ENCODE measurements at places on chromosomes 1 and 21.

DNA sequence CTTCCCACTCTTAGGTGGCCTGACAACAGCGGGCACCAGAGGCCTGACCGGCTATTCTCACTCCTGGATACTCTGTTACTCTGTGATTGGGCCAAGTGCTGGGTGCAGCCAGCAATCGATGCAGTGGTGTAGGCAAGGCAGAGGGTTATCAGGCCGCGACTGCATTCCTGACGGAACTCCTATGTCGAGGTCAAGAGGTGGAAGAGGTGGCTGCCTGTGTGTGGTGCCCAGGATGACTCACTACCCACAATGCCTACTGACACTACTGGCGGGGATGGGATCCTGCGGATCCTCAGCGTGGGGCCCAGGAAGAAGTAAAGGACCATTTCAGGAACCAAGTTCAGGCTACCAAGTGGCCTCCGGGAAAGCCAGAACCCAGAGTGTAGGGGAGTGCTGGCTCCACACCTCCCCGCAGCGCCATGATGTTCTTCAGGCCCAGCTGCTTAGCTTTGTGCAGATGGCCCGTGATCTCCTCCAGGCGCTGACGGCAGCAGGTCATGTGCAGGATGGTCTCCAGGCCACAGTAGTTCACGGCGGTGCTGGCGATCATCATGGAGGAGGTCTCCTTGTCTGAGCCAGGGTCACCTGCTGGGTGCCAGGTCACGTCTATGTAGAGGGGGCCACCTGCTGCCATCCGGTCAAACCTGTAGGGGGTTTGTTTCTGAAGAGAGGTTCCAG is 4.9 kb downstream of the MTHFR start:
- no peak for DNase-seq

GRCh38 chr21:21286170-21286798 is 288.1 kb downstream of the NCAM2 start:
- DNase-seq, result no peak

GRCh38 chr1:12078575-12078937 is 15.5 kb downstream of the TNFRSF8 start:
- no peak for DNase-seq

DNA sequence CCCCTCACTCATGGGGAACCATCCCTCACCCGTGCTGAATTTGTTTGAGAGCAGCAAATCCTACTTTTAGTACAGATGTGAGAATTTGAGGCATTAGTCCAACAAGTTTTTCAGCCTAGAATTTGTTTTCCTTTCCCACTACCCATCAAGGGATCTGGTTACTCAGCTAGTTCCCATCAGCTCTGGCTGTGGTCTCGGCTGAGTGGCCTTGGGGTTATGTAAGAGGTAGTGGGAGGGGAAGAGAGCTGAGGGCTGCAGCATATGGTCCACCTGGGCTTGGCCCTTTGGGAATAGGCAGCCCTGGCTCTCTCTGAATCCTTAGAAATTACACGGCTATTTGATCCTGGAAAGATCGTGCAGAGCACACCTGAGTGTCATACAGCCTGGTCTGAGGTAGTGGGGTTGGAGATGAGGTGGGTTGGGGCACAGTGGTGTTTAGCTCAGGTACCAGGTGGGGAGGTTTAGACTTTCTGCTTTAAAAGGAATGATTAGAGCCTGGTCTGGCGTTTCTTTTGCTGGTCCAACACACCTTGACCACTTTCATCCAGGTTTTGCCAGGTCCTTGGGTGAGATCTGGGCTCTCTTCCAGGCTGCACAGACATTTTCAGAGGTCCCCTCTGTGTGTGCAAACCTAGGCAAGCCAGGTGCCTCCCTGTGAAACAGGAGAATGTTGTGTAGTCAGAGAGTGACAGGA is 4.2 kb downstream of the GSTM4 start:
- peak; percentile 94 for DNase-seq

- no peak for DNase-seq
Measured at GRCh38 chr1:42423681-42424080, 32.1 kb downstream of the ZMYND12 start.

GRCh38 chr1:115408533-115408932 is 70.5 kb upstream of the NGF start:
- DNase-seq, result no peak

Data from NCI-H526 (cell line).